Renal cortical epithelial cell (primary cell): ENCODE measurements at places on chromosomes 6 and 20. TPM values are rescaled to one million over a fixed set of nuclear protein-coding genes. Genes with fewer than 3 reads are reported as not detected.

DNA sequence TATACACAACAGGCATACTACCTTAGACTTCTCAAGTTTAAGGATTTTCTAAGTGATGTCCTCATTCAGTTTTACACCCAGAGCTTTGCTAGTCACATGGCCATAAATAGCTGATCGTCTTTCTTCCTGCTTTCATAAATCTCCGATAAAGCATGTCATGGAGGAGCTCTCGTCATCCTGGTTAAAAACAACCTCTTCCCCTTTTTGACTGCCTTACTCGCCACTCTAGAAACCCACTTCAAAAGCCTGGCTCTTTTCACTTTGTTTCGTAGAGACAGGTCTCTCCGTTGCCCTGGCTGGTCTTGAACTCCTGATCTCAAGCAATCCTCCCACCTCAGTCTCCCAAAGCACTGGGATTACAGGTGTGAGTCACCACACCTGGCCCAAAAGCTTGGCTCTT lies 67.0 kb upstream of the SMIM29 start:
- DNase-seq, result no peak

- DNase-seq, result no peak
Observed at GRCh38 chr6:135567375-135568083, 70.0 kb upstream of the AHI1 start.

SLA2 gene
- not detected in 2 replicates for total RNA-seq

LBP gene
- 0.35 and 12.6 TPM in 2 replicates for total RNA-seq

DNA sequence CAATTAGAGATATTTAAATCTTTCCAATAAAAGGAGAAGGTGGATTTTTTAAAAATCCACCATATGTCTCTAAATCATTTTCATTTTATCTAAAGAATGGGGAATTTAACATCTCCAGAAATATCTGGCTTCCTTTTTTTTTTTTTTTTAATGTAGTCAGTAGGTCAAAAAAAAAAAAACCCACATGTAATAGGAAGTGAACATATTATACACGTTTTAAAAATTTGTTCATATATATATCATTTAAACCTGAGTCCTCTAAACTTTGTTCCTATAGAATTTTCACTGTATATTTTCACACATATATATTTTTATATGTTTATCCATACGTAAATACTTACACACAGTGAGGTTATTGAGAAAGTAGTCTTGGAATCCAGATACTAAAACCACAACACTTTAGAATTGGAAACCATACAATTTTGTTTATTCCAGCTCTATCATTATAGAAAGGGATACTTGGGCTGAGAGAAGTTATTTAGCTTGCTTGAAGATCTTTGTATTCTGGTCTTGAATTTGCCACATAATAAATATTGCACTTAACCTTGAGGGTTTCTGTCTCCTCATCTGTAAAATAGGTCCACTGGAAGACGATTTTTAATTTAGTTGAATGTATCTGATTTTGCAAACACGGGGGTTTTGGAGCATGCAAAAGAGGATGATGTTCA lies 62.1 kb upstream of the ZNF217 start:
- no peak for DNase-seq
